Cortex of kidney (tissue), 1 donor: ENCODE measurements at places on chromosomes 2 and 18.

DNA sequence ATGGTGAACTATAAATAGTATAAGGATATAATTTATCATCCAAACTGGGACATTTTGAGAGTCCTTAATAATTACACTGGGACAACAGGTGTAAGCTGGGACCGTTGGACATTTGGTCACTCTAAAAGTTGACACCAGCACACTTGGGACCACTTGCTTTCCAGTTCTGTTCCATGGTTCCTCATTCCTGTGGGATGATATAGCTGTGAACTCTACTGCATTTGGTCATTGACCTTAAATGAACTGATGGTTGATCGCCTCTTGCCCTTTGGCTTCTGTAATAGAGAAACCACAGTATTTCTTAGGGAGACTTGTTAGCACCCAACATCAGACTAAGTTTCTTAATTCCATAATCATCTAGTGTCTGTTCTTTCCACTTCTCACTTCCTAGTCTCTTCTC lies 46.7 kb downstream of the EML6 start:
- DNase-seq, result no peak

GRCh38 chr2:88057437-88057844 lies 1.9 kb upstream of the KRCC1 start:
- DNase-seq, result no peak

- no peak for DNase-seq
These were observed 9.8 kb upstream of the CWC22 start for GRCh38 chr2:180016937-180017336.

GRCh38 chr18:36095936-36096519 lies 28.7 kb upstream of the RPRD1A start:
- DNase-seq, result no peak

DNA sequence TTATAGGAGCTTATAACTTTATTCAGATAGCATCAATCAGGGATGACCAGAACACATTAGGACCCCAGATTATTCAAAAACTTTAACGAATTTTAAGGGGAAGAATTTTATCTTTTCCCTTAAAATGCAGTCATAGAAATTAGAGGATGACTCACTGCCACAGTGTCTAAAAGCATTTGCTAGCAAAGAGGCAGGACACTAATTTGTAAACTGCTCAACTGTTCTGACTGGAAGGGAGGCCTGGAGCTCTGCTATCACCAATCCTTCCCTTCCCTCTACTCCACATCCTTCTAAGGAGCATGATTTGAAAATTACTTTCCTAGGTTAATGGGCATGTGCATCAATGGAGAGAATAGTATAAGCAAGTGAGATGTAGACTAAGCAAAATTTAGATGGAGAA lies 40.5 kb downstream of the PREPL start:
- no peak for DNase-seq

DNA sequence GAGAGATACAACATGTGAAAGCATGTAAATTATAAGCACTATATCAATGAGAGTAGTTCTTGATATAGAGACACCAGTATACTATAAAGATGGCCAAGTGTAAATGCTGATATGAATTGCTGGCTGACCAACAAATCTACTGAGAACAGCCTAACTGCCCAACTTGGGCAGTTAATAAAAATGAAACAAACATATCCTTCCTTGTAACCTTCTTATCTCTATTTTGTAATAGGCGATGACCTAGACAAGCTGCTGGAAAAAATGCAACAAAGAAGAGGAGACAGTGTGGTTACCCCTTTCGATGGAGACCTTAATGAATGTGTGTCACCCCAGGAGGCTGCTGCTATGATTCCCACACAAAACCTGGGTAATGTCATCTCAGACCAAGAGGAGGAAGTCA lies 148.7 kb downstream of the ESCO1 start:
- no peak for DNase-seq

- no peak for DNase-seq
These were observed 133.8 kb upstream of the ARHGAP28 start for GRCh38 chr18:6595666-6596065.

DNA sequence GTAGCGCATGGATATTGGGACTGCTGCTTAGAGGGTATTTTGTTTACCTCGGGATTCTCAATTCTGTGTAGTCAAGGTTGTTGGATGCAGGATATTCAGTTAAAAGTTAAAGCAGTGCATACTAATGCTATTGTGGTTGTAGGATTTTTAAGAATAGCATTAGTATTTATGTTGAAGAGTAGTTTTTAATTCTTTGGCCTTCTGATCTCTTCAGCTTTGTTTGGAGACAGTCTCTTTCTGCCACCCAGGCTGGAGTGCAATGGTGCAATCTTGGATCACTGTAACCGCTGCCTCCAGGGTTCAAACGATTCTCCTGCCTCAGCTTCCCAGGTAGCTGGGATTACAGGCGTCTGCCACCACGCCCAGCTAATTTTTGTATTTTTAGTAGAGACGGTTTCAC lies 1.5 kb downstream of the RHBDD1 start:
- no peak for DNase-seq

- DNase-seq, result no peak
These were observed 109.6 kb downstream of the COLEC12 start for GRCh38 chr18:390741-391478.

DNA sequence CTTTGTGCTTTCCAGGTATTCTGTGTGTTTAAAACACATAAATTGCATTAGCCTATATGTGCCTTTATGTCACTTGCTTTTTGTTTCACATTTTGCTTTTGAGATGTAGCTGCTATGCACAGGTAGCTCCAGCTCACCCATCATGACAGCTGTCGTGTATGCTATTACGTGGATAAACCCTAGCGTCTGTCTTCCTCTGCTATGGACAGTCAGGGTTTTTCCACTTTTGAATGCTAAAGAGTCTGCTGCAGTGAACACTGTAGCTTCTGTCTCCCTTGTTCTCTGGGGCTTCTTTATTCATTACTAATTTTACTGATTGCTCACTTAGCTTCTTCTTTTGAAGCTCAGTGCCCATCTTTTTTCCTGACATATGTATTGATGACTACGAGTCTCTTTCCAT lies 24.7 kb upstream of the MBP start:
- DNase-seq, result no peak

DNA sequence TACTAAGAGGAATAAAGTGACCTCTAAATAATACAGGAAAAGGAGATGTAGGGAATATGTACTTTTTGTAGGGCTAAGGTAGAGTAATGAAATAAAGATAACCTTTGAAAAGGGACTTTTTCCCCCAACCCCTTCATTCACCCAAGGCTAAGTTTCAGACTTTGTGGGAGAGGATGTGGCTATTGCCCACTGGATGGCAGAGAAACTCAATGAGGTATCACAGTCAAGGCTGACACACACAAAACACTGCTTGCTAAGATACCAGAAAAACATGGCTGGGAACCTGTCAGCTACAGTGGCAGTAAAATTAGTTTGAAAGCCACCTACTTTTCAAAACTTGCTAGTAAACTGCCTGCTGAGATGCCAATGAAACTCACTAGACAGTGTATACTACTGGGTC lies 158.8 kb upstream of the WDSUB1 start:
- DNase-seq, result no peak

DNA sequence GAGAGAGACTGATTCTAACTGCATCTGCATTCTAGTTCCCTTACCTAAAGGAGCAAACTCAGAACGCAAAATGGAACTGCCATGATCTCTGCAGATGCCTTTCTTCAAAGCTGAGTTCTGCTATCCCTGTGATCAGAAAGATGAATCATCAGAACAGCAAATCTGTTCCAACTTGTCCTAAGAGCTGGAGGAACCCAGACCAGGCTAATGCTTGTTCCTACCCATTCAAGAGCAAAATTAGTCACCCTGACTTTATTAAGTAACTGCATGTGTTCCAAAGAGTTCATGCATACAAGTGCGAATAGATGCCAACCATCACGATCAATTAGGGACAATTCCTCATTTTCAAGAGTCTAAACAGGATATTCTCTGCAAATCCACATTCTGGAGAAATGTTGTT lies 46.5 kb downstream of the MBP start:
- no peak for DNase-seq

DNA sequence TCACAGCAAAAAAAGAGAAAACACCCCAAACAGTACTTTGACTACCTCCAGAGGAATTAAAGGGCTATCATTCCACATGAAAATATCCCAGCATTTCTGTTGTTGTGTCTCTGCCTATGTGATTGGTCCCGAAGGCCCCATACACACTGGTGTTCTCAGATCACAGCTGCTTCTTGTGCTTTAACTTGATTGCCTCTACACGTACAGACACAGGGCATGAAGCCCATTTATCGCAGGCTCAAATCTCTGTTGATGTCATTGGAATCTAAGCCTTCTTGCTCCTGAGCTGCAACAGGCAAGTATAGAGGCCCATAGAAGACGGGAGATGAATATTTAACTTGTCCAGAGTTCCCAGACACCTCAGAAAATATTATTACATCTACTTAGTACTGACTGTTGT lies 405.2 kb downstream of the NCKAP5 start:
- no peak for DNase-seq

GRCh38 chr2:127107622-127107999 lies 657 bp upstream of the BIN1 start:
- no peak for DNase-seq

DNA sequence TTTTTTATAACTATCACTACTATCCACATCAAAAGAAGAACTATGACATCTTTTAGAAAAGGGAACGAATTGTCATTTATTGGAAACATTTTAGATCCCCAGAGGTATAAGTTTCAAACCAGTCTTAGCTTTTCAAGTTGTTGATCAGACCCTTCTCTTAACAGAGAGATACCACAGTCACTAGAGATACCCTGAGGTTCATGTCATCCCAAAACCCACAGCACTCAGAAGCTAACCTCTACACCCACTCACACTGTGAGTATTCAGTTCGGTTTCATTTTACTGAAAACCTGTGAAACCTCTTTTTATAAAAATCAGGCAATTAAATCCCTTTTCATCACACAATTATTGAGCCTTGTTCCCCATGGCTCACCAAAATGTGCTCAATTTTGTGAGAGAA lies 156.2 kb downstream of the DTNA start:
- no peak for DNase-seq

DNA sequence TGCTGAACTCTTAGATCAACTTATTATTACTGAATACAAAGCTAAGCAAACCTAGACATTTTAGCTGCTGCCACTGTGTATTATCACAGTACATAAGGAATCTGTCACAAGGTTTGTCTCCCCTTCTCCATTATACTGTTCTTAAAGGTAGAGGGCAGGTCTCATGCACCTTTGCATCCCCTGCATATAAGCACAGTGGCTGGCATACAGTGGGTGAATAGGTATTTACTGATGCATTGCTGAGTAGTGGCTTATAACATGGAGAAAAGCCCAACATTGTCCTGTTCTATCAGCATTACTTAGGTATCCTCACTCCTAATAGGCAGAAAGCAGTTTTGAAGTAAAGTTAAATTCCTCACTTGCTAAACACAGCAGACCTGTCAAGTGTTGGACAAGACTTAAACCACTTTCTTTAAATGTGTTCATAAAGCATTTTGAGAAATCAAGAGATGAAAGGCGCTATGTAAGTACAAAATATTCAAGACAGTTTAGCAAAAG lies 43.6 kb downstream of the SF3B1 start:
- DNase-seq, result no peak

GRCh38 chr2:213202011-213202410 lies 50.6 kb upstream of the IKZF2 start:
- no peak for DNase-seq

GRCh38 chr2:14909795-14910194 lies 277.3 kb downstream of the LRATD1 start:
- no peak for DNase-seq

GRCh38 chr2:44934983-44935728 lies 6.3 kb upstream of the SIX3 start:
- no peak for DNase-seq

- no peak for DNase-seq
These were observed at the start of gene DUSP2 for GRCh38 chr2:96145036-96145847. TSS of gene DUSP2 (minus strand) at chr2:96145440. CDS start at chr2:96145354, 86 bp downstream.

DNA sequence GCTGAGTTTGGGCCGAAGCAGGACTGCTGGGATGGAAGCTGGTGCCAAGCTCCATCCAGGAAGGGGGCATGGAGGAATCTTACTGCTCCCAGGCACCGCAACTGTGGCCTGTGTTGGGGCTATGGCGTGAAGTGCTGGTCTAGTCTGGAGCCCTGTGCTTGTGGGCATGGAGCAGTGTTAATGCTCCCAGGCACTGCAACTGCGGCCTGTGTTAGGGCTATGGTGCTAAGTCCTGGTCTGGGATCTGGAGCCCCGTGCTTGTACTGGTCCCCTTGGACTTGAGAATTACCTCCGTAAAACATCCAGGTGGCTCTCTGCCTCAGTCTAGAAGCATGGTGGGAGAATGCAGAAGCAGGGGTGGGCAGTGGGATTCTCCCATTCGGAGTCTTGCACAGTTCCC lies 1379.4 kb upstream of the ACVR2A start:
- no peak for DNase-seq

GRCh38 chr18:77572537-77572936 lies 322.9 kb downstream of the GALR1 start:
- no peak for DNase-seq

DNA sequence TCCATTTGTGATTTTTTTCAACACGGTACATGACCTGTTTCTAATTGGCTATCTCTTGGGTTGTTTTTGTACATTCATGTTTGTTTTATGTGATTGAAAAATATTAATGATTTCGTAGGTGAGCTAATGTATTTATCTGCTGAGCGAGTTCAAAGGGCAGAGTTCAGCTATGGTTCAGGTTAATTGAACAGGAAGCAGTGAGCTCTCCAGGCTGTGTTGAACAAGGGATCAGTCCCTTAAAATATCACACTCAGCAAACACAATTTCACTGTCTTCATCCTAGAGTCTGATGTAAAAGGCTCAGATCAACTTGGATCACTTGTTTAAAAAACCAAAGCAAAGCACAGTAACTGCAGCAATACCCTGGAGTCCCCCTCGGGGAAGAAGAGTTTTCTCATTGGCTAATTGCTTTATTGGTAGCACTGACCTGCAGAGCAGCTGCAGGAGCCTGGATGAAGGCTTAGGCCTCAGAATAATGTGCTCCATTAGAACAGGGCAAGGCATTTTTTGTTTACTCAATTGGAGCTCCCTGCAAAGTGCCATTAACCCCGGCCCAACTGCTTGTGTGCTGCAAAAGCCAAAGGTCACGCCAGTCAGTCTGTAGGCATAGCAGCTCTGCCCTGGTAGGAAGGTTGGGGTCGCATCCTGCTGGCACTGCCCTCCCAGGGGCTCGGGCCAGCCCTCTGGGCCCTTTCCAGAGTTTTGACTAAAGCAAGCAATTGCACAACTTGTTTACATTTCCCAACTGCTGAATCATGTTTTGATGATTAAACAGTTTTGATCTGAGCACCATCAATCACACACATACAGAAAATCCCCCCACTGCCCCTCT lies 10.5 kb downstream of the ONECUT2 start:
- DNase-seq, result no peak

GRCh38 chr2:226050822-226051221 lies 651.3 kb downstream of the NYAP2 start:
- DNase-seq, result no peak

DNA sequence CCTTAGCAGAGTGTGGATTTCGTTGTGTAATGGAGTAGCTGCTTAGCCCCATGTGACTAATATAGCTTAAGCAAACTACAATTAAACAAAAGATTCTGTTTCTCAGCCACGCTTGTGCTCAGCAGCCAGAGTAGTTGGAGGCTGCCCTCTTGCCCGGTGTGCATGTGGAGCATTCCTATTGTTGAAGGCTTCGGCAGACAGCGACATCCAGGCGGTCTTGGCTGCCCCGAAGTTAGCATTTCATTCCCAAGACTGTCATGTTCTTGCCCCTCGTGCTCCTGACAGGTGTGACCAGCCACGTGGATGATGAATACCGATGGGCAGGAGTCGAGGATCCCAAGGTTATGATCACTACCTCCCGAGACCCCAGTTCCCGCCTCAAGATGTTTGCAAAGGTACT lies 2.4 kb downstream of the IMP4 start:
- DNase-seq, result no peak
